LHCN-M2 (cell line): ENCODE measurements at places on chromosomes 4 and X. TPM values are rescaled to one million over a fixed set of nuclear protein-coding genes. Genes with fewer than 3 reads are reported as not detected.

DNA sequence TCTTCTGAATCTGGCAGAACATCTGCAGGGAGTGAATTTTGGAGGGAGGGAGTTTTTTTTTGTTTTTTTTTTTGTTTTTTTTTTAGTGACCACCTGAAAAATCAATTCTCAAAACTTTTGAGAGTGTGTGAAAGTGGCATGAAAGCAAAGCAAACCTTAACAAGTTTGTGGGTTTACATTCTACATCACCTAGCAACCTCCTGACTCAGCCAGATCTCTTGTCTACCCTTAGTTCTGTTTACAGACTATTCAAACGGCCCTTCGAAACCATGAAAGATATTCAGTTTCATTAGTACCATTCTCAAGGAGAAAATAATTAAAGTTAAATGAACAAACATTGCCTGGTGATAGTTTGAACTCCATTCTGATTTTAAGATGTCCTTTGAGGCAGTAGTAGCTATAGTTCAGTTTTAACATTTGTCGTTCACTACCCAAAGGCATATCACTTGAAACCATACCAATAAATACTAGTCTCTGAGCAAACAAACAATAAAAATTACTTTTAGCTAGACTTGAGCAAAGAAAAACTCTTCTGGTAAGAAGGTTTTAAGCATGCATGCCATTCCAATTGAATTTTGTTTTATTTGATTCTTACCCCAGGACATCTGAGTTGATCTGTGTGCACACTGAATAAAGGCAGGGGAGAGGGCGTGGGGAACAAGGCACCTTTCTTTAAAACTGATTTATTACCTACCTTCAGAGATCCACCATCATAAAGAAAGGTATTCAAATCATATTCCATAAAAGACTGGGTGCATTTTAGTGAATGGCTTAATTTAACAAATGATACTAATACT lies 137.7 kb downstream of the ARX start:
- no peak for DNase-seq

GRCh38 chrX:136450050-136450830 lies 37.5 kb upstream of the BRS3 start:
- DNase-seq, result no peak

GRCh38 chrX:19960913-19961312 lies 29.9 kb downstream of the BCLAF3 start:
- DNase-seq, result no peak

- no peak for DNase-seq
Observed at GRCh38 chr4:128284317-128284716, 3.3 kb downstream of the PGRMC2 start.

GRCh38 chr4:94653095-94653649 lies 104.6 kb upstream of the BMPR1B start:
- no peak for DNase-seq

DNA sequence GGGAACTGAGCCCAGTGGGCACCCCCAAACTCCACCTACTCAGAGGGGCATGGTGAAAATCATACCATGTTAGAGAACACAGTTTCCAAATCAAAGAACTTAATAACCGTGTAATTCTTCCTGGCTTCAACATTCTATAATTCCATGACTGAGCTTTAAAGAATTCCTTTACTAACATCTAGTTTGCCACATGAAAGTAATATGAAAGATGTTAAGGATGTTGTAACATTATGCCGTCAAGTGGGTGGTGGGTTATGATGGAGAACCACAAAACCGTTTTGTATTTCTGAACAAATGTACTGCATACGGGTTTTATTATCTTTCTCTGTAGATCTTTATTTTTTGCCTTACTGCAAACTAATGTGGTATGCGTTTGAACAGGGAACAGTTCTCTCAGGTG lies 549.0 kb upstream of the MAGEB2 start:
- peak; percentile 46 for DNase-seq

DNA sequence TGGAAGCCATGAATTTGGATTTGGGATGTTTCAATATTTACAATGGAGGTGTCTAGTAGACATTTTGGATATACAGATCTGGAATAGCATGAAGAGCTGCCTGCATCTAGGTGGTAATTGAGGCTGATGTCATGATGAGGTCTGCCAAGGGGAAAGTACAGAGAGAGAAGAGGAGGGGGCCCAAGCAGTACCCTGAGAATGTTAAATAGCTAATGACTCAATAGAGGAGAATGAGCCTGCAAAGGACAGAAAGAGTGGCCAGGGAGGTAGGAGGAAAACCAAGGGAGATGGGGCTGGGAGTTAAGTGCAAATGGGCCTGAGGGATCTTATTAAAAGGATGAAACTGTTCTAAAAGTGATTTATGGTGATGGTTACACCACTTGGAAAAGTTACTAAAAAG lies 182.2 kb upstream of the KIT start:
- no peak for DNase-seq

The HTR2C gene
- not detected in 2 replicates for total RNA-seq
